ENCODE measurements at places on chromosomes 3 and 15.

DNA sequence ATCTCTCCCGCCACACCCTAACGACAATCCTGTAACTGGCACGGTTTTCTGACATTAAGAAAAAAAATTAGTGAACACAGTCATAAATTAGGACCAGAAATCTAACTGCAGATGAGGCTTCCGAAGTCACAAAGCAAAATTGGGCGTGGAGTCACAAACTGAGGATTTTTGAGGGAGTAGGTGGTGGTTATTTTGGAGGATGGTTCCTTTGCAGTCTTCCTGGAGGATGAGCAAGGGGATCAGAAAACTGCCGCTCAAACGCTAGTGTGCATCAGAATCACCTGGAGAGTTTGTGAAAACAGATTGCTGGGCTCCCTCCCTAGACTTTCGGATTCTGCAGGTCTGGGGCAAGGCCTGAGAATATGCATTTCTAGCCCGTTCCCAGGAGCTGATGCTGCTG lies 334.8 kb downstream of the RORA start:
- no peak for DNase-seq

- DNase-seq, result no peak
Measured at GRCh38 chr15:82079736-82080135, 33.9 kb upstream of the MEX3B start.

- DNase-seq, result no peak
Measured at GRCh38 chr3:150912501-150912900, 7.3 kb upstream of the MINDY4B start.

DNA sequence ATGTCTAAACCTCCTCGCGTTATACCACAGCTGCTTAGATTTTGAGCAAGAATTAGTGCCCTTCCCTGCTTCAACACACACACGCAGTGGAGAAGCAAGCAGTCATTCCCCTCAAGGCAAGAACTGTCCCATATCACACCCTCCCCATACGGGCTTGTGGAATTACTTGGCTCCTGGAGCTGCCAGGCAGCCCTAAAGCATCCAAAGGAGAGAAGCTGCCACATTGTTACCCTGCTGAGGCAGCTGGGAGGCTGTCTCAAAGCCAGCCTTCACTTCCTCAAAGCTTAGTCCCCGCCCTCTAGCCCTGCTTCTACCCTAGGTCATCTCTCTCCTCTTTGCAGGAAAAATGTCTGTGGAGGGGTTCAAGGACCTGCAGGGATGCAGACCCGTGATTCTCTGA lies 153.4 kb downstream of the RORA start:
- no peak for DNase-seq

DNA sequence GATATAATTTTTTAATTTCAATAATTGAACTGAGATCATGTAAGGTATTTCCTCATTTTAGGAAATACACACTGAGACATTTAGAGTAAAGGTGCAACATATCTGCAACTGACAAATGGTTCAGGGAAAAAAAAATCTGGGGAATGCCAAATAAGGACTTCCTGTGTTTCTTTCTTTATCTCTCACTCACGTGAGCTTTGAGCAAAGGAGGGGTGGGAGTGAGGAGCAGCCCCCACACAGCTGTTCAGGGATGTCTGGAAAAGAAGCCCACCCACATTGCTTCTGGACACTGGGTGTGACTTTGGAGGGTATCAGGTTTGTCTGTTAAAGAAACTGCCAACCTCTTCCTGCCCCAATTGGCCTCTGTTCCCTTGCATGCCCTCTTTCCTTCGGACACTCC lies 5.6 kb upstream of the TP63 start:
- DNase-seq, result no peak

DNA sequence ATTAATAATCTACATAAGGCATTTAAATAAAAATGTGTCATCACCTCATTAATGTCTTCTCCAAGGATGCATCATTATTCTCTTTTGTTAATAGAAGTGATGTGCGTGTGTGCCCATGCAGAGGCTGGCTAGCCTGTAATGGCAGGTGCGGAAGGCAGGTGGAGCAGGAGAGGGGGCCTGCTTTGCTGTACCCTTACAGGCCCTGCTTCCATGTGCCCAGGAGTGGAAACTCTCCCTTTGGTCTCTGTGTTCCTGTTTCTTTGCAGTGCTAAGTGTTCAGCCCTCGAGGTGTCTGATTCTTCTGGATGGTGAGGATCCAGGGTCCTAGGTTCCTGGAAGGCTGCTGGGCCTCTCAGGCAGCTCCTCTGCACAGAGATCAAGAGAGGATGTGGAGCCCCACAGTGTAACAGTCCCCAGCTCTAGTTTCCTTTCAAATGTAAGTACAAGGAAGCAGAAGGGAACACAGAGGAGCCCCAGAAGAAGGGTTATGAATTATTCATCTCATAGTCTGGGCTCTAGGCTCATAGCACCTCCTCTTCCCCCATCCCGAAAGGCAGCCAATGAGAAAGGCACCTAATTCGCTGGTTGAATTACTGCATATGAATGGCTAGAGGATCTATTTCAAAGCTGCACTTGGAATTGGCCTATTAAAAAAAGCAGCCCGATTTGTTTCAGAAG lies 39.2 kb upstream of the AGBL1 start:
- no peak for DNase-seq

- no peak for DNase-seq
Measured at GRCh38 chr15:66777596-66778313, 75.7 kb downstream of the SMAD6 start.

- no peak for DNase-seq
Measured at GRCh38 chr3:186680869-186681268, 15.1 kb downstream of the HRG start.

- DNase-seq, result no peak
Measured at GRCh38 chr3:190048932-190049441, 71.7 kb downstream of the P3H2 start.

- no peak for DNase-seq
Measured at GRCh38 chr3:114221881-114222264, 15.5 kb downstream of the ZNF80 start.

DNA sequence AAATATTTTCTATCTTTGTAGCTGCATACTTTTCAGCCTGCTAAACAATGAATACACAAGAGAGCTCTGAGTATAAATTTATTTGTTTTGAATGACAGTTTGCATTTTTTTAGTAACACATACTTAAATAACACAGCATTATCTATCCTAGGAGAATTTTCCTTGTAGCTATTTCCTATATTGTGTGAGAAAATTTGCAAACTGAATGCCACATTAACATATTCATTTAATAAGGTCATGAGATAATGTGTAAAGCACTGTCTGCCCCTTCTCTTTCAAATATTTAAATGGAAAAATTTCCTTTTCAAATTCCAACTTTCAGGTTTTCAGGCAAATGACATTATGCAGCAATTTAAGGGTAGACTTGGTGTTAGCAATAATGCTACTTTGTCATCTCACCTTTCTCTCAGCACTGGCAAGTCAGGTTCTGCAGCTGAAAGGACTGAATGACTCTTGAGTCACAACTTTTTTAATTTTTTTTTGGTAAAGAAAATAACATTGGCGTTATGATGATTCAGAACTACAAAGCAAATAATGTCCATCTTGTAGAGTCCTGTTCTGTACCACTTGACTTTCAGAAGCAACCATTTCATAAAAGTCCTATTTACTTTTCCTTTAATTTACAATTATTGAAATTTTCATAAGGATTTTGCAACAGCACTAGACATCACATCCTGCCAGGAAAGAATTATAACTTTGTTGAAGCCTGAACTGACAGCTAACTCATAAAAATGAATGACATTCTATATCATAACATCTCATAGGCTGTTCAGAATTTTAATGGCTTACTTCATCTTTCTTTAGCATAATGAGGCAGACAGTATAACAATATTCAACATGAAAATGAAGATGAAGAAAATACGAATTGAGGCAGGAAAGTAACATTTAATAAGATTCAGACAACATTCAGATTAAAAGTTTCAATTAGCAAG lies 681.6 kb upstream of the SEMA6D start:
- no peak for DNase-seq

DNA sequence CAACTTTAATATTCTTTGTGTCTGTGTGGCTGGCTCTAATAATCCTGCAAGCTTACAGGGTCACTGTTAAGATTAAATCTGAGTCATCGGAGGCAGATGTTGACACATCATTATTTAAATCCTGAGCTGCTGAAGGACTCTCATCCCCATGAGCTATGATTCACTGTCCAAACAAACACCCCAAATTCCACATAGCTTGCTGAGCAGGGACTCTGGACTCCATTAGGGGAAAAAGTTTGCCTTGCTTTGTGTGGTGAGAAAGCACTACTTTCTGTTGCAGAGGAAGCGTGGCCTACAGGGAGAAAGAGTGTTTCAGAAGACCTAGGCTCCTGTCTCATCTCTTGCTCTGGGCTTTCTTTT lies 213.7 kb downstream of the PDCD6IP start:
- DNase-seq, result no peak

DNA sequence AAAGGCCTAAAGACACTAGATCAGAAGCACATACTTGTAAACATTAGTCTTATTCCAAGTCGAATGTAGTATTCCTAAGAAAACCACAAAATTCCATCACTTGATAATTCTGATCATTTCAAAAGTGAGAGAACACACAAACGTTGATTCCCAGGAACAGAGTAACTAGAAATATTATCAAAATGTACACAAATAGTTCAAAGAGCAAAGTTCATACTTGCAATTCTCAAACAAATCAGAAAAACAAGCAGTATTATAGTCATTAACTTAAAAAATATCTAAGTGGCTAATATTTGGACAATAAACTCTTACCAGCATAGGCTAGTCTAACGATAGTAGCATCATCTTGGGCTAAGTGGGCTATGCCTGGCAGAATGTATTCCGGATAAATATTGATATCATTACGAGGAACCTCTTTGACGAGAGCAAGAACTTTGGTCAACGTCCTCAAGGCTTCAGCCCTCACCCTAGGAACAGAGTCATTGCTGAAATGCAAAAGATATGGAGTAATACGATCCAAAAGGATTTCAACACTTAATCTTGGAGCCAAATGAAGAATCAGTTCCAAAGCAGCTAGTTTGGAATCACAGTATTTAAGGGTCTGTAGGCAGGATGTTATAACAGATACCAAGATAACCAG lies 13.3 kb downstream of the PIK3R4 start:
- no peak for DNase-seq

DNA sequence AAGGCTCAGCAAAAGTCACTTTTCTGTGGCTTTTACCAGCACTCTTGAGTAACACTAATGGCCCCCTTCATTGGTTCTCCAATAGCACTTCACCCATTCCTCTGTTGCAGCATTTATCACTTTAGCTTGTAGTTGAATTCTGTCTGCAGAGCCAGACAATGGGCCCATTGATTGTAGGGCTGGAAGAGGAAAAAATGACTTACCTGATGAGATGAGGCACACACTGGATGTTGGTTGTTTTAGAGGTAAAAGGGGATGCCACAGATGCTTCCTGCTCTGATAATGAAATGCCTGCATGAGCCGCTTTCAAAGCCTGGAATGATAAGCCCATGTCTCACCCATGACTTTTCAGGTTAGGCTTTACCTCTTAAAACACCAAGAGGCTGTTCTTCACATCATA lies 64.3 kb downstream of the PLAAT1 start:
- DNase-seq, result no peak

DNA sequence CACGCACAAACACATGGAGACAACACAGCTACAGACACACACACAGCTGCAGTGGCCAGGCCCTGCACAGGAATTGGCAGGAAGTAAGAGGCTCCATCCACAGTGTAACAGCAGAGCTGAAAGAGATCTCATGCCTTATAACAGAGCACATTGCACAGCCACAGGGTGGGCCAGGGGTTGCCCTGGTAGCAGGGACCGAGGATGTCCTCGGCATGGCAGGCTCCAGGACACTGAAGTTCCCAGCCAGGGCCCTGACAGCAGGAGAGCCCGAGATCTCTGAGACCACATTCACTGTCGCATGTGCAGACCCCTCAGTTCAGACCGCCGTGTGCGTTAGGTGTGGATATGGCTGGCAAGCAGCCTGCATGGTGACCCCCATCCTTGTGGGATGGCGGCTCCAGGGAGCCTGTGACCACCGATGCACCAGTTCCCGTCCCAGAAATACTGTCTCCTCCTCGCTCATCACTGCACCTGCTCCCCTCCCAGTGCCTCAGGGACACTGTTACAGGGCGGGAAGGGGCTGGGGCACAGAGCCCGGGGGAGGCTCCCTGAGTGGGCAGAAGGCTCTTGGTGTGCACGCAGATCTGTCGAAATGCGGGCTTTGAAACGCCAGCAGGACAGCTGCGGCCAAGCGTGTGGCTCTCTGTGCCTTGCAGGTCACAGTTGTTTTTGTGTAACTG lies 1.5 kb upstream of the OCA2 start:
- no peak for DNase-seq

GRCh38 chr3:46833346-46834300 lies 29.6 kb downstream of the MYL3 start:
- no peak for DNase-seq

DNA sequence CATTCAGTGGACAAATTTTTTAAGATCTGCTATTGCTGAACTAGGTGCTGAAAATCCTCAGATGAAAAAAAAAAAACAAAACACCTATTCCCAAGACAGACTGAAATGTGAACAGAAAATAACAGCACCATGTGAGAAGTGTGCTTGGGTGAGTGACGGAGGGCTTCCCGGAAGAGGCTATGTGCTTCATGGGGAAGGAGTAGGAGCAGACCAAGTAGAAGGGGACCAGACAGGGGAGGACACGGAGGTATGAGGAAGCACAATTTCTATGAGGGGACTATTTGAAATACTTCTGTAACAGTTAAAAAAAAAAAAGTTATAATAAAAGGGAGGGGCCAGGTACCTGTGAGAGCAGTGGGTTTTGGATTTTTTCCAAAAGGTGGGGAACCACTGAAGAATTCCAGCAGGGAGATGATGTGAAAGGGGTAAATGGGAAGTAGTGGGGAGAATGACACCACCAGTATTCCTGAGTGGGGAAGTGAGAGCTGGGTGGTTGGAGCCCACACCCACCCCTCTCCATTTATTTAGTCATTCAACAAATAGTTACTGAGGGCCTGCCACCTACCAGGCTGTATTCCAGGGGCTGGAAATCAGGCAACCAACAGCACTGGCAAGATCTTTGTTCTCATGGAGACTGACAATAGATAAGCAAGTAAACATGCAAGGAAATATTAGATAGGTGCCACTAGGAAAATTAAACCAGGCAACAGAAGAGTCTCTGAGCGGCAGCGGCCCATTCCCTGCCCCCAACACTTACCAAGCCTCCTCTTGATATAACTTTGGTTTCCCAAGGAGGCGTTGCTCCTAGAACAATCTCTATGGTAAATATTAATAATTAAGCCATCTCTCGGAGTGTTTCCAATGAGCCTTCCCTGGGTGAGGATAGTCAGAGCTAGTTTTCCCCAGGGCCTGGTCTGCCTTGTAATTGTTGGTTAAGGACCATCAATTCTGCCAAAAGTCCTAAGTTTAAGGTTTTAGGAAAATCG lies 3.8 kb upstream of the USP3 start:
- DNase-seq, result no peak

GRCh38 chr3:135106445-135106844 lies 311.4 kb downstream of the EPHB1 start:
- no peak for DNase-seq

DNA sequence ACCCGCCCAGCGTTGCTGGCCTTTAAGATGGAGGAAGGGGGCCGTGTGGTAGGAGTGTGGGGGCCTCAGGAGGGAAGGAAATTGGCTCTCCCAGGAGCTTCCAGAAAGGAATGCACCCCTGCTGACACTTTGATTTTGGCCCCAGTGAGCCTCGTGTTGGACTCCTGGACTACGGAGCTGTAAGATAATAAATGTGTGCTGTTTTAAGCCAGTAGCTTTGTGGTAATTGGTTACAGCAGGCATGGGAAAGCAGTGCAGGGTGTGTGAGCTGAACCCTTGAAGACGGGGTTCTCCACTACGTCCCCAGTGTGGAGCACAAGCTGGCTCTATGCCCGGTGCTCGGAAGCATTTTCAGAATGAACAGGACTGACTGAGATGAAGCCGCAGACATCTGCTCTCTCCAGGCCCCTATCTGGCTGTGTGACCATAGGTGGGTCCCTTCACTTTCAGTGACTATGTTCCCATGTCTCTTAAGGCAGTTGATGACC lies 22.9 kb upstream of the CGNL1 start:
- no peak for DNase-seq
